NCI-H748 treated with DMSO at 0.1 percent for 48 hours (cell line): ENCODE measurements at places on chromosomes 11 and 22.

- peak; percentile 15 for DNase-seq
Observed at GRCh38 chr22:48885919-48886305, 941.8 kb downstream of the BRD1 start.

DNA sequence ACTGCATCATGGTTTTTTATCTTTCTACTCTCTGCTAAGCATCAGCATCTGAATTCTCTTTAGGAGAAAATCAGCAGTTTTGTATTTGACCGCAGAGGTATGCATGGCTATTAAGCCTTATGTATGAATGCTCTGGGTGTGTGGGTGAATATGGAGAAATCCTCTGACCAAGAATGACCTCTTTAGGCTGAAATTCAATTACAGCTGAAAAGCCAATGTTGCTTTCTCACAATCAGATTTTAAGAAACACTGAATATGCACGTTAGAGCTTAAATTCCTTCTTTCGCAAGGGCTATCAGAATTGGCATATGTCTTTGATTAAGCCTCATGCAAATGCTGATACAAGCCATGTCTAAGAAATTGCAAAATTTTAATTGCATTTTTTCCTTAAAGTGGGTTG, 43.2 kb downstream of the ARHGAP42 start:
- DNase-seq = no peak

DNA sequence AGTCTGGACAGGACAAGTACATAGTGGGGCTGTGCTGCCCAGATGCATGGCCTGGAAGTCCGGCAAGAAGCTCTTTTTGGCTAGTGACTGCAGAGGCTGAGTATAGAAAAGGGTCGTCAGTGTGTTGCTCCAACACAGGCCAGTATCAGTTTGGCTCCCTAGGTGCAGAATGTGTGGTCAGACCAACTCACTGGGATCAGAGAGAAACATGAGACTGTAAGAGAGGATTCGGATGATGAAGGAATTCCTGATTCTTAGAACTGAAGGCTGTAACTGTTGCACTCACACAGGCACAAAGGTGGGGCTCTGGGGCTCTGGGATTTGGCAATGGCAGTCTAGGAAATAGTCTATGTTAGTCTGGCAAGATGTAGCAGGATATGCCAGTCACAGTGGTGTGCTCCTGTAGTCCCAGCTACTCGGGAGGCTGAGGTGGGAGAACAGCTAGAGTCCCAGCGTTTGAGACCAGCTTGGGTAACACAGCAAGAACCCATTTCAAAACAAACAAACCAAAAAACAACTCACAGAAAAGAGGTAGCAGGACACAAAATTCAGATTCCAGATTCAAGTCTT, 11.1 kb upstream of the UPB1 start:
- DNase-seq = no peak

- DNase-seq = no peak
Observed at GRCh38 chr11:33263549-33263948, 6.4 kb downstream of the HIPK3 start.

DNA sequence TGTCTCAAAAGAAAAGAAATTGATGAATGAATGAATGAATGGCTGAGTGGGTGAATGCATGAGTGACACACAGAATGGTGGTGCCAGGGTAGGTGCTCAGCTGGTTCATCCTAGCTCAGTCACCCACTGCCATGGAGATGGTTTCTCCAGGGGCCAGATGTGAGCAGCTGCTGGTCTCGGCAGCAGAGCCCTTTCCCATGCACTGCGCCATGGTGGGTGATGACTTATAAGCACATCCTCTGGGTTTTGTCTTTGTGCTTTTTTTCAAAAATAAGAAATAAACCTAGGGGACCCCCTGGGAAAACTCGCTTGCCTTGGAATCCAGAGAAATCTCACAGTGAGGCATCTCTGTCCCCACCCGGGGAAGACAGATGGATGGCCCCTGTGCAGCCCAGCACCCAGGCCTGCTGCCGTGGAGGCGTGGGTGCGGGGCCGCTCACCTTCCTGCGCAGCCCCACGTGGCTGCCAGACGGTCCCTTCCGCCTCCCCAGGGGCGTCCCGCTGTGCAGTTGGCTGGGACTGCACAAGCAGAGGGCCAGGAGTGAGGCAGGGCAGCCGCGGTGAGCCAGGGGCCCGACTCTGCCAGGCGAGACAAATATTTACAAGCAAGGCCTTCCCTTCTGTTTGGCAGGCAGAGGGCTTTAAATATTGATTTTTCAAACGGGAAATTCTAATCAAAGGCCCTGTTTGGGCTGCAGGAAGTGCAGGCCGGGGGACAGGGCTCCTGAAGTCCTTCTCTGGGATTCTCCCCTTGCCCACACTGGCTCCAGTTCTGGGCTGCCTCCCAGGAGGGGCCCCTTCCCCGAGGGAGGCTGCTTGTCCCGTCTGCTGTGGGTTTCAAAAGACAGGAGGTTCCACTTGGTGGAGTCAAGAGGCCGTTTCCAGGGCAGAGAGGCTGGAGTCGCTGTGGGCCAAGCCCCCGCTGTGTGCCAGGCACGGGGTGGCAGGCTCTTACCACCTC, 24.3 kb downstream of the MPPED1 start:
- DNase-seq = peak; percentile 32

- no peak for DNase-seq
Observed at GRCh38 chr22:45418056-45418769, 4.7 kb downstream of the RIBC2 start.

- peak; percentile 83 for DNase-seq
Observed at GRCh38 chr22:24727218-24727851, 47.2 kb downstream of the PIWIL3 start.

- no peak for DNase-seq
Observed at GRCh38 chr11:13140873-13141655, 131.9 kb downstream of the RASSF10 start.

DNA sequence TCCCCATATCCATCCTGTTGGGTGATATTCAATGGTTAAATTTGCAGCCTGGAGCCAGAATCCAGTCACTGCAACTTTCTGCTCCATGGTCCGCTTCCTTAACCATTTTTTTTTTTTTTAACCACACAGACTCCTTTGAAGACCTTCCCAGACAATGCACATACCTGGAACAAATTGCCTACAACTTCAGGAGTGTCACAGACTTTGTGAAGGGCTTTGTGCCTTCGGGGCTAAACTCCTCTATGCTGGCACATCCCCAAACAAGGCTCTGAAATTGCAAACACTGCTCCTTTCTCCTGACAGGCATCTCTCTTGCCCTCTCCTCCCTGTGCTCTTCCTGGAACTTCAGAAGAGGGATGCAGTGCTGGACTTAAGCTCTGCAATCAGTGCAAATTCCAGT, 40.6 kb downstream of the TENM4 start:
- DNase-seq = no peak

DNA sequence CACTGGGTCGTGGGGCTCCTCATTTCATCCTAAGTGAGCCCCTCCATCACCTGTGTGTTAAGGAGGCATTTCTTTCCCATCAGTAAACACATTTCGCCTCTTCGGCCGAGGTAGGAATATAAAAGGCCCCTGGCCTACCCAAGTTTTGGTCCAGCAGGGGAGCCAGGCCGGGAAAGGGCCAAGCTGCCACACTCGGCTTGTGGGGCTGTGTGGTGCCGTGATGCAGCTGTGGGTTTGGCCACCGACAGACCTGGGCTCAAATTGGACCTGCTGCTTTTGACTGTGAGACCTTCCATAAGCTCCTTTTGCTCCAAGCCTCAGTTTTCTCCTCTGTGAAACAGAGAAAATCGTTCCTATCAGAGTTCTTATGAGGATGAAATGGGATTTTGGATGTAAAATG, 771 bp downstream of the NDUFV1 start:
- DNase-seq = no peak

GRCh38 chr11:11070976-11071375, 213.1 kb upstream of the ZBED5 start:
- no peak for DNase-seq

DNA sequence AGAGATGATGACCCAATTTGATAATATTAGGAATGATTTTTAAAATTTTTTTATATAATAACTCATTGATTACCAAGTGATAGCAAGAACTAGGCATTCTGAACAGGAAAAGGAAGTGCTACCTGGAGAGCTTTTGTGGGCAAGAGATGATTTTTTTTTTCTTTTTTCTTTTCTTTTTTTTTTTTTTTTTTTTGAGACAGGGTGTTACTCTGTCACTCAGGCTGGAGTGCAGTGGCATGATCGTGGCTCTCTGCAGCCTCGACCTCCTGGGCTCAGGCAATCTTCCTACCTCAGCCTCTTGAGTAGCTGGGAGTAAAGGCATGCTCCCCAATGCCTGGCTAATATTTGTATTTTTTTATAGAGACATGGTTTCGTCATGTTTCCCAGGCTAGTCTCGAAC, 40.4 kb downstream of the TNRC6B start:
- DNase-seq = no peak

DNA sequence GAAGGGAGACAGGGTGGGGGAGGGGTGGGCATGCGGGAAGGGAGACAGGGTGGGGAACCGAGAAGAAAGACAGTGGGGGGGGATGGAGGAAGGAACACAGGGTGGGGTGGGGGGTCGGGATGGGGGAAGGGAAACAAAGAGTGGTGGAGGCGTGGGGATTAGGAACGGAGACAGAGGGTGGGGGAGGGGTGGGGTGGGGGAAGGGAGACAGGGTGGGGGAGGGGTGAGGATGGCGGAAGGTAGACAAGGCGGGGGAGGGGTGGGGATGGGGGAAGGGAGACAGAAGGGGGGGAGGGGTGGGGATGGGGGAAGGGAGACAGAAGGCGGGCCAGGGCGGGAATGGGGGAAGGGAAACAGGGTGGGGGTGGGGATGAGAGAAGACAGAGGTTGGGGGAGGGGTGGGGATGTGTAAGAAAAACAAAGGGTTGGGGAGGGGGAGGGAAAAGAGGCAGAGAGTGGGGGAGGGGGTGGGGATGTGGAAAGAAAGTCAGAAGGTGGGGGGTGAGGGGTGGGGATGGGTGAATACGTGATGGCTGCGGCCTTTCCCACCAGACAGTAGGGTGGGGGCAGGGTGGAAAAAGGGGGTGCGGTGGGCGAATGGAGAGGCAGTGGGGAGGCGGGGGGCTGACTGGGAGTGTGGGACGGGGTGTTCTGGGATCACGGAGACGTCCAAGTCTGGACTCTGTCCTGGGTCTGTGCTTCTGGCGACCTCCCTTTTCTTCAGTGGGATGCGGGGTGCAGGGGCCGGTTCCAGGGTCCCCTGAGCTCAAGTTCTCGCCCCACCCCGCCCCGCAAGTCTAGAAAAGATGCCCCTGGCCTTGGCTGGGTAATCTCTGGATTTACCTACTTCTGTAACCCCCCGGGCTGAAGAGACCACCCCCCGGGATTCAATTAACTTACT, 744 bp downstream of the PRAME start:
- DNase-seq = no peak

DNA sequence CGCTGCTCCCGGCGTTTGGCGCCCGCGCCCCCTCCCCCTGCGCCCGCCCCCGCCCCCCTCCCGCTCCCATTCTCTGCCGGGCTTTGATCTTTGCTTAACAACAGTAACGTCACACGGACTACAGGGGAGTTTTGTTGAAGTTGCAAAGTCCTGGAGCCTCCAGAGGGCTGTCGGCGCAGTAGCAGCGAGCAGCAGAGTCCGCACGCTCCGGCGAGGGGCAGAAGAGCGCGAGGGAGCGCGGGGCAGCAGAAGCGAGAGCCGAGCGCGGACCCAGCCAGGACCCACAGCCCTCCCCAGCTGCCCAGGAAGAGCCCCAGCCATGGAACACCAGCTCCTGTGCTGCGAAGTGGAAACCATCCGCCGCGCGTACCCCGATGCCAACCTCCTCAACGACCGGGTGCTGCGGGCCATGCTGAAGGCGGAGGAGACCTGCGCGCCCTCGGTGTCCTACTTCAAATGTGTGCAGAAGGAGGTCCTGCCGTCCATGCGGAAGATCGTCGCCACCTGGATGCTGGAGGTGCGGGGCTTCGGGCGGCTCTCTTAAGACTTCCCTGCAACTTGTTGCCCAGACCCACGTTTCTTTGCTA, at the start of gene CCND1:
Gene CCND1 (plus strand): TSS at position 162 of the 587 bp plus-strand sequence. CDS start 158 bp downstream, at position 320.
- DNase-seq = peak; percentile 37

DNA sequence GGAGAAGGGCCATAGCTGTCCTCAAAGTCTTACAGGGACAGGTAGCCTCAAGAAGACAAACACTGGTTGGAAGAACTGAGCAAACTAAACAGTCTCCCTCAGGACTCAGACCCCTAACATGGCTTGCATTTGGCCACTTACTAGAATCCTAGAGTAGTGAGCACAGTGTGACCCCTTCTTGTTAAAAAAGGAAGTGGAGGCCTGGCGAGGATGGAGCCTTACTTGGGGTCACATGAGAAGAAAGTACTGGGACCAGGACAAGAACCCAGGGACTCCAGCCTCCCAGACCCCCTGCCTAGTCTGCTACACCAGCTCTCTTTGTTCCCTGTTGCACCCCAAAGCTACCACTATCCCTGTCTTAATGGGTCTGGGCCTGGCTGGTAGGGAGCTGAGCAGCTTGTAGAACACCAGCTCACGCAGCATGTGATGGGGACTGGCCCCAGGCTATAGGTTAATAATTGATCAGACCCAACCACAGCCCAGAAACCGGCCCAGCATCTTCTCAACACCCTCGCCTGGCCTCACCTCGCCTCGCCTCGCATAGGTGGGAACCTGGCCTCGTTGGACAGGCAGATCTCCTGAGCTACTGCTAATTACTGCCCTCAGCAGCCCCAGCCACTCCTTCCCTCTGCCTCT, 17.6 kb downstream of the DGAT2 start:
- no peak for DNase-seq

DNA sequence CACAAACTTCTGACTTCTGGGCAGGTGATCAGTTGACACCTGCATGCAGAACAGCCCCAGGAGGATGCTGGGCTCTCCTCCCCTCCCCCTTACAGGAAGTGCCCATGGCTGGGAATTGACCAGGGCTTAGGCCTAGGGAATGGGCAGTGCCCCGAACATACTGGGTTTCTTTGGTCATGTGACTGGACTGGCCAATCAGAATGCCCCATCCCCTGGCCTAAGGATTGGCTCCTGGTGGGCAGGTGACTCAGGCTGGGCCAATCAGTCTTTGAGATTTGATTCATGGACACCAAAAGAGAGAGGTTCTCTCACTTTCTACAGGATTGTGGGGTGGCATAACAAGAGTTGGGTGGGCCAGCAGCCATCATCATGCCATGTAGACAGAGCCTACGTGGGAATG, 37.1 kb downstream of the MCM5 start:
- no peak for DNase-seq

DNA sequence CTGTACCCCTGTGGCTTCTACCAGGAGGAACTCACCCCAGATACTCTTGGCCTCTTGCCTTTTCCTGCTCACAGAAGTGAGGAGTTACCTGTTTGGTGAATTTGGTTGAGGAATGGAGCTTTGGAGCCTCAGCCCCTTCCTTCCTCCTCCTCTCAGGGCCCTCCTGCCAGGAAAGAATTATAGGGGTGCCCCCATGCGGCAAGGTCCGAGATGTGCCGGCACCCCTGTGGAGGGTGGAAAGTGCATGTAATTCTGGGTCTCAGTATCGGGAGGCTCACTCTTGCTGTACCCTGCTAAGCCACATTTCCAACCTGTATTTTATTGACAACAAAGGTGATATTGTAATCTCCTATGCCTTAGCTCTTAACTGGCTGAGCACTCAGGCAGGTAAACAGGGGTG, 13.7 kb upstream of the IGSF22 start:
- DNase-seq = no peak
